Motor neuron (in vitro differentiated cells): ENCODE measurements at places on chromosomes 3 and 15.

- no peak for ATAC-seq
These were observed 60.8 kb downstream of the ADCY5 start for GRCh38 chr3:123388042-123388441.

- no peak for ATAC-seq
These were observed 90.7 kb upstream of the HES1 start for GRCh38 chr3:194045289-194045688.

DNA sequence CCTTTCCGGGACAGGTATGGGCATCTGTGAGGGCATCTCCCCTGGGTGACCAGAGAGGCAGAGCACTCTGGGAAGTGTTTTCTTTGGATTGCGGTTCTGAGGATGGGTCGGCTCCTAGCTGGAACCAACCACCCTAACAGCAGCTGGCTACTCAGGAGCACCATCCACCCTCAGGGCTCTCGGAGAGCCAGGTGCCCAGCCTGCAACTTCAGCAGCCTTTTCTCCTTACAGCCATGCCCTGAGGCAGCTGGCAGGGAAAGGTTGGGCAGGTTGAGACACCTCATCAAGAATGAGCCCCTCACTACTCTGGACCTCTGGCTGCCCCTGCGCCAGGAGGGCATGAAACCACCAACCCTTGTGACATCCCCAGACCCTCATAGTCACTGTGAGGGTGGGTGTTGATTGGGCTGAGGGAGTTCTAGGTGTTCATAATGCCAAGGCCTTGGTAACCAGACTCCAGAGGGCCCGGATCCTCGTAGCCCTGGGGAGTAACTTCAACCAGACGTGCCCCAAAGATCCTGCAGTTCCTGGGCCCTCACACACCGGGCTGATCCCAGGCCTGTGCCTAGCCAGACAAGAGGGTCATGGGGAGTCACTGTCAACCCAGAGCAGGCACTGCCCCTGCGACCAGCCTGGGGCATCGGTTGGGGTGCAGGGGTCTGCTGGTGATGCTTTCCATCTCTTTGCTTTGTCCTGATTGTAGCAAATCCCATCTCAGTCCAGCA, 114.4 kb upstream of the ABHD17C start:
- ATAC-seq, result no peak

GRCh38 chr15:25504307-25504706, 65.5 kb upstream of the UBE3A start:
- ATAC-seq, result no peak

- no peak for ATAC-seq
These were observed 94.1 kb downstream of the MYH15 start for GRCh38 chr3:108416111-108416869.

- no peak for ATAC-seq
These were observed 22.3 kb downstream of the GRM2 start for GRCh38 chr3:51729042-51729633.

GRCh38 chr3:58358092-58358491, 25.4 kb downstream of the PXK start:
- ATAC-seq, result no peak

GRCh38 chr3:69823743-69824142, 84.5 kb downstream of the MITF start:
- ATAC-seq, result no peak

DNA sequence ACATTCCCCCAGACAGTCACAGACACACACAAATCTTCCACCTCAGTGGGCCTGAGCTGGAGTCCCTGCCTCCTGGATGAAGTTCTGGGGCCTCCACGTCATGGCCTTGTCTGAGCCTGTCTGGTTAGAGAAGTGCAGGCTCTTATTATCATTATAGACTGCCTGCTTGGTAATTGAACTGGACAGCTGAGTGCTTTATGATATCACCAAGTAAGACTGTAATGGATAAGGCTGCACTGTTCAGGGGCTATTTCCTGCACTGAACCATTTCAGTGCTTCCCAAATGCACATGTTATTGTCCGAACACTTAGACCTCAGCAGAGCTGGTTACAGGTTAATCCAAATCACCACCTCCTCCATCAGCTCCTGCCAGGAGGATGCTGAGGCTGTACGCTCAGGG, 8.7 kb upstream of the ST6GAL1 start:
- peak; percentile 98 for ATAC-seq

GRCh38 chr15:80288131-80288530, 36.1 kb upstream of the CTXND1 start:
- ATAC-seq, result no peak

DNA sequence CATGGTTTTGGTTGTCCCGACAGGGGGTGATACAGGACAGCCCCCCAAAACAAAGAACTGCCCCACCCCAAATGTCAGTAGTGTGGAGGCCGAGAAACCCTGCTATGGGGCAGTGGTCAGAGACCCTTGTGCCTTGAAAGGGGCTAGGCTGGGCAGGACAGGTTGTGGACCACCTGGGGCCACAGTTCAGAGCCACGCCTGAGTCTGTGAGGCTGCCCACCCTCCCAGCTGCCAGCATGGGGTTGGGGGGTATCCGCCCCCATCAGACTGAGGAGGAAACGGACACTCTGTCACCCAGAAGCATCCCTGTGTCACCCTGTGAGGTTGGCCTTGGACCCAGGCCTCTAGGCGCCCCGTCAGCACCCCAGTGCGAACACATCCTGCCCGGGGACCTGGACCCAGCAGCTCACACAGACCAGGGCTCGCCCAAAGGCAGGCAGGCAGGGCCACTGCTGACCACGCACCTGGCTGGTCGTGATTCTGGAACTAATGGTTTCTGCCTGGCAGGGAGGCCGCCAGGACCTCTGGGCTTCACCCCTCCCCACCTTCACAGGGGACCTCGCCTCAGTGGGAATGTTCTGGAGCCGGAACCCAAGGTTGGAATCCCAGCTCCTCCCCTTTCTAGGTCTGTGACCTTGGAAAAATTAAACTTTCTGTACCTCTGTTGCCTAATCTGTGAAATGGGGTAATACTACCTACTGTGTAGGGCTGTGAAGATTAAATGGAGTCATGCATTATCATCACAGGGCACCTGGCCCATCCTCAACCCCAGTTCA, 1.4 kb downstream of the SLC41A3 start:
- no peak for ATAC-seq

DNA sequence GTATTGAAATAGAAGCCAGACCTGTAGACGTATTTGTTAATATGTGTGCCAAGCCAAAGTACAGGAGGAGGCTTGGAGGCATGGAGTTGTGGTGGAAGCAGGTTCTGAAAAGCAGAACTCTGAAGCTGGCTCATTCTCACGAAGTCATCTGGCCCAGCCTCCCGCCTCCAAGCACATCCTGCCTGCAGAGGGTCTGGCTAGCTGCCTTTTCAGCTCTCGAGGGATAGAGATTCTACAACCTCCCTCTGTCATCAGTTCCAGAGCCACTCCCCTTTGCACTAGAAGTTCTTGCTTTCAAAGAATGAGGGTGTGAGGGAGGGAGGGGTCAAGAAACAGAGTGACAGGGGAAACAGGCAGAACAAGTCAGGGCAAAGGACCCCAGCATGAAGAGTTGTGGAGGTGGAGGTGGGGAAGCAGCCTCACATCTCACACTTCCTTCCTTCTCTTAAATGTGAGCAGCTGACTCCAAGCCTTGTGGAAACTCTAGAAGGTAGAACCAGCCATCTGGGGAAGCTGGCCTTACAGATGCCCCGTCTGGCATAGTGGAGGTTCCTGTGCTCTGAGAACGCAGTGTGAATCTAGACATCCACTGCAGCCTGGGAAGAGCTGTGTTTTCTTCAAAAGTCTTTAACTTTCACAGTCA, 95.3 kb downstream of the SLC49A4 start:
- peak; percentile 55 for ATAC-seq

DNA sequence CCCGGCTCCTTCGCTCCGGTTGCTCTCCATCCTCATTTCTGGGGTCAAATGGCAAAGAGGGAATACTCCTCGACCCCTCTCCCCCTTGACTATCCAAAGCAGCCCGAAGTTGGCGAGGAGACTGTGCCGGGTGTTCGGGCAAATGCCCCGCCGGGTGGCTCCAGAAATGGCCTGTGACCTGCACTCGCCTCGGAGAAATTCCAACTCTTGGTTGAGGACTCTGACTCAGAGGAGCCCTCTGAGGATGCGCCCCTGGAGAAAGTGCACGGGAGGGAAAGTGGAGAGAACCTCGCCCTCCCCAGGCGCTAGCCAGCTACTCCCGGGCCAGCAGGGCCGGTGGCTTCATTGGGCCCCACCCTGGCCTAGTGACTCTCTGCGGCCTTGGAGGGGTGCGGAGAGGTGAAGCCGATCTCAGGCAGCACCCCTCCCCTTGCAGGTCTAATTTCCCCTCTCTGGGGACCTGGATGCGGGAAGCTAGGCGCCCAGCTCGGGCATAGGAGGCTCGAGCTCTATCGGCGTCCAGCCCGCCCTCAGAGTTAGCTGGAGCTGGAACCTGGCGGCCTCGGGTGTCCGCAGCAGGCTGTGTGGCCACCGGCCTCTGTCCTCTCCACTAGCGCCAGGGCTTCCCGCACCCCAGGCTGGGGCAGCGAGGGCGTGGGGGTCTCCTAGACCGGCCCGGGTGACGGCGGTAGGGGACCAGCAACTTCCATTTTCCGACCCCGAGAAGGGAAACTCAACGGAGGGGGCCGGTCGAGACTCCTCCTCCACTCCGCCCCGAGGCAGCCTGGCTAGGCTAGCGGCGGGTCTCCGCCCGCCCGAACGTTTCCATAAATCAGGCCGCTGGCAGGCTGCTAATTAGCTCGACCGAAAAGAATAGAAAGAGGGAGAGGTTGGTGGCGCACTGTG, 29.4 kb downstream of the NR2F2 start:
- ATAC-seq, result peak; percentile 77

GRCh38 chr3:126261037-126261436, 80.7 kb upstream of the ALDH1L1 start:
- ATAC-seq, result peak; percentile 93

DNA sequence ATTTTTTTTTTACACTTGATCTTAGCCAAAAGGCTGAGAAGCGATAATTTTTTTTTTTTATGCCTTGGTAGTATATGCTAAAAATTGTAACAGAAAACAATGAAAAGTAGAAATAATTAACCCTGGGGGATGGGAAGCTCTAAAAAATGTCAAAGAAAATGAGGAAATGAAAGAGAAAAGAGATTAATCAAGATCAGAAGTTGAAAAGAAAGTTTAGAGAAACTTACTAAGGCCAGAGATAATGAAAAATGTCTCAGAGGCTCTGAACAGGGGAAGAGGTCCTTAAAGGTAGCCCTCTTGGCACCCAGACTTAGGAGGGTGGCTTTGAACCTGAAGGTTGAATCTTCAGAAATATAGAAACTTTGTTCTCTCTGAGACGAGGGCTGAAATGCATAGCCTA, 58.6 kb upstream of the ZBED2 start:
- ATAC-seq, result no peak

DNA sequence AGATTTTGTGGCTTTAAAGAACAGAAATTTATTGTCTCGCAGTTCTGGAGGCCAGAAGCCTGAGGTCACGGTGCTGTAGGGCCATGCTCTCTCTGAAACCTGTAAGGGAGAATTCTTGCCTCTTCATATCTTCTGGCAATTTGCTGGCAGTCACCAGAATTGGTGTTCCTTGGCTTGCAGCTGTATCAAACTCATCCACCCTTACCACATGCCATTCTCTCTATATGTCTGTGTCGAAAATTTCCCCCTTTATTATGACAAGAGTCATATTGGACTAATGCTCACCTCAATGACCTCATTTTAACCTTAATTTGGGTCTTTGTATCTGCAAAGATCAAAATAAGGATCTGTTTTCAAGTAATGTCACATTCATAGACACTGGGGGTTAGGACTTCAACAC, 266.7 kb downstream of the IL20RB start:
- no peak for ATAC-seq

DNA sequence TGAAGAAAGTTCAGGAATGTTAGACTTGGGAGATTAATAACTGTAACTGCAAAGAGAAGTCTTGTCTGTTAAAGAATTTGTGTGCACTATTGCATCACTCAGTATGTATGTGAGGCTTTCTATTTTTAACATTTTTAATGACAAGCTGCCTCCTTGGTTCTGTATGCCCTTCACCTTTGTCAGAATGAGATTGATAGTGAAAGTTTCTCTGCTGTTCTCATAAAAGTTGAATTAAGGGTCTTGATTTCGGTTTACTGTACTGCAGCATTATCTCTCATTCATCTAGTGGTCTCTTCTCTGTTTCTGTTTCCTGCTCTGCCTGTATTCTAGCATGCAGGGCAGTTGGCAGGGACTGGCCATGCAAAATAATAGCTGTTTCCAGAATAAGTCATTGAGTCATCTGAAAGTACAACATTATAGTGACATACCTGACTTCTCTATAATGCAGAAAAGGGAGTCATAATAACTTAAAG, 454.9 kb downstream of the IL5RA start:
- no peak for ATAC-seq

DNA sequence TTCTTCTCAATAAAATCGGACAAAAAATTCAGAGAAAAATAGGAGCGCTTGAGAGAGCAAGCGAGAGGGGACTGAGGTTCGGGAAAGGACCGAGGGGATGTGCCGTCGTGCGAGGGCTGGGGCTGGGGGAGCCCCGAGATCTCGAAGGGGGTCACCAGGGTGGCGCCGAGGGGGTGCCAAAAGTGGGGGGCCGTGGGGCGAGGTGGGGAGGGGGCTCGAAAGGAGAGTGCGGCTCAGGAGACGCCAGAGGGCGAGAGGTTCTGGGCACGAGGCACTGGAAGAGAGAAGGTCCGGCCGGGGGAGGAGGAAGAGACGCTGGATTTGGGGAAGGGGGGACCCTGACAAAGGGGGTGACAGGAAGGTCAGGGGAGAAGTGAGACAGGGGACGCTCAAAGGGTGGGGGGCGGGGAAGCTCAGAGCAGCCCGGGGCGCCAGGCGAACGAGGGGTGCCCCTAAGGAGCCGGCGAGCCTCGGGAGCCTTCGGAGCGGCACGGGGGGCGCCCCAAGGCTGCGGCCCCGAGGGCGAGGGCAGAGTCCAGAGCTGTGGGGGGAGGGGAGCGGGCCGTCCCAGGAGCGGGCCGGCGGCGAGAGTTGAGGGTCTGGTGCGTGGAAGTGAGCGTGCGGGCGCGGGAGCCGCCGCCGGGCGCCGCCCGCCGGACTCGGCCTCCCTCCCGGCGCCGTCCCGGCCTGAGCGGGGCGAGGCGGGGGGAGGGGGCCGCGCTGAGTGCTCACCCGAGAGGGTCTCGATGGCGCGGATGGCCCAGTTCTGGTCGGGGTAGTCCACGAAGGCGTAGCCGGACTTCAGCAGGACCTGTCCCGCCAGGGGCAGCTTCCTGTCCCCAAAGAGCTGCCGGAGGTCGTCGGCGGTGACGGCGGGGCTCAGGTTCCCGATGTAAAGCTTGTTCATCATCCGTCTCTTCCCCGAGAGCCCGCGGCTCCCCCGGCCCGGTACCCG, 514 bp downstream of the IGF2BP2 start:
- peak; percentile 46 for ATAC-seq

DNA sequence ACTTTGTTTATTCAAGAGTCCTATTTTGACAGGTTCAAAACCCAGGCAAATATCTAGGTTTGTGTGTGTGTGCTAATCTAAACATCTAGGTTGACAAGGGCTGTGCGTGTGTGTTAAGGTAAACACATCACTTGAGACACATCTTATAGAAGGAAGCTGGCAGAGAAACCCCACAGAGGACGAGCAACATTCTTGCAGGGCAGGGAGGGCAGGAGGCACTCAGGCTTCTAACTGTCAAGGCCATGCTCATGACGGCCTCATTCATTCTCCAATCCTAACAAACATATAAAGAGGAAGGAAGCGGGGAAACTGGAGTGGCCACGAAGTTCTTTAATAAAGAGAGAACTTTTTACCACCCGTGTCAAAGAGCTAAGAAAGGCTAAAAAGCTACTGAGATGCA, 43.4 kb downstream of the SLCO2A1 start:
- ATAC-seq, result no peak

GRCh38 chr3:64129106-64129505, 96.2 kb downstream of the PRICKLE2 start:
- ATAC-seq, result no peak

- no peak for ATAC-seq
These were observed 722.6 kb downstream of the ZNF385D start for GRCh38 chr3:21028412-21028811.

- peak; percentile 57 for ATAC-seq
These were observed 354.3 kb downstream of the FGF12 start for GRCh38 chr3:192373032-192373431.

GRCh38 chr3:63934041-63934866, 22.1 kb upstream of the SCAANT1 start:
- no peak for ATAC-seq
